ENCODE measurements at places on chromosomes 3 and 15.
A peak's percentile ranks its signal among the peaks of the same experiment; 100 is the strongest.

DNA sequence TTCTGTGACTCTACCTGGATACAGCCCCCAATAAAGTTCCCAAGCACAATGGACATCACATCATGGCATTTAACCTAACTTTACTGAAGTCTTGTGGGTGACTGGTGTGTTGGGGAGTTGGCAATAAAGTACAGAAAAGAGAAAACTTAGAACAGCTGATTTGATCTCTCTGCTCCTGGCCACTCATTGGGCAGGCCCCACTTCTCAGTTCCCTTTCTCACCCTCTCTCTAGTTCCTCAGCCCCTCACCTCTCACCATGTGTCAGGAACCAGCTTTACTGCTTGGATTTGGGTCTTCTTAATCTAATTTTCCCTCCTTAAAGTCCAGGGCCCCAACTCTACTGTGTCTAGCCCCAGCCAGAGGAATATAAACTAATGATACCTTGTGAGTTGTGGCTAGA, 713 bp upstream of the MUC13 start:
- no peak for DNase-seq

GRCh38 chr3:133943639-133944141, 48.0 kb upstream of the RAB6B start:
- DNase-seq, result peak; percentile 79

DNA sequence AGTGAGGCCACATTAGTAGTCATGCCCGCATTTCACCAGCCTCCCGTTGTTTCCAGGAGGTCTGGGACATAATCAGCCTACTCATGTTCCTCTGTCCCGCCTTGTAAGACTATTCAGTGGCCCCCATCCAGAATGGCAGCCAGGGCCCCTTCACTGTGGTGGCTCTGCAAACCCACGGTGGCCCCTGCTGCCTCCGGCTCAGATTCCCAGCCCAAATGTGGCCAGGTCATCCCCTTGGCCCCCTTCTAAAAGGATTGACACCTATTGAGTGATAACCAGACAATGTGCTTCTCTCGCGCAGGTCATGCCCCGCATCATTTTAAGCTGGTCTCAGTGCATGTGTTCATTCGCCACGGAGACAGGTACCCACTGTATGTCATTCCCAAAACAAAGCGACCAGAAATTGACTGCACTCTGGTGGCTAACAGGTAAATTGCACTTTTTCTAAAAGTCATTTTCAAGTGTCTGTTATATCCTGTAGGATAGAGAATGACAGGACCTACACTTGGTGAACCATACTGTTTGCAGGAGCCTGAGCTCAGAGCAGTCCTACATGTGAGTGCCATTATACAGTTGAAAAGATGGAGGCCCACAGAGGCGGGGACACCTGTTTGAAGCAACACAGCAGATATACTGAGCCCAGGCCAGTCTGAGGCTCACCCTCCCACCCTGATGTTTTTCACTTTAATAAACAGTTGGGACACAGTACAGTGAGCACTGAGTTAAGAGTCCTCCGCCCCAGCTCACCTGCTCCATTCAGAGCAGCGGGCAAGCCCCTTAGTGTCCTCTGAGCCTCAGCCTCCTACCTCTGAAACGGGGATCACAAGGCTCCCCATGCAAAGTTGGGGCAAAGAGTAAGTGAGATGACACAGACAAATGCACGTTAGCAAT, 47.7 kb downstream of the PXYLP1 start:
- DNase-seq, result peak; percentile 52

DNA sequence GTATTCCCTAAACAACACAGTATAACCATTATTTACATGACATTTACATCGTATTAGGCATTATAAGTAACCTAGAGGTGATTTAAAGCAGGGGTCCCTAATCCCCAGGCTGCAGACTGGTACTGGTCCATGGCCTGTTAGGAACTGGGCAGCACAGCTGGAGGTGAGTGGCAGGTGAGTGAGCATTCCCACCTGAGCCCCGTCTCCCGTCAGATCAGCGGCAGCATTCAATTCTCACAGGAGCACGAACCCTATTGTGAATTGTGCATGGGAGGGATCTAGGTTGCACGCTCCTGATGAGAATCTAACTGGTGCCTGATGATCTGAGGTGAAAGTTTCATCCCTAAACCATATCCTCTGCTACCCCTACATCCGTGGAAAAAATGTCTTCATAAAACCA, 138.2 kb downstream of the ATP10A start:
- no peak for DNase-seq

- DNase-seq, result no peak
Measured at GRCh38 chr3:70028361-70028760, 28.8 kb downstream of the SAMMSON start.

DNA sequence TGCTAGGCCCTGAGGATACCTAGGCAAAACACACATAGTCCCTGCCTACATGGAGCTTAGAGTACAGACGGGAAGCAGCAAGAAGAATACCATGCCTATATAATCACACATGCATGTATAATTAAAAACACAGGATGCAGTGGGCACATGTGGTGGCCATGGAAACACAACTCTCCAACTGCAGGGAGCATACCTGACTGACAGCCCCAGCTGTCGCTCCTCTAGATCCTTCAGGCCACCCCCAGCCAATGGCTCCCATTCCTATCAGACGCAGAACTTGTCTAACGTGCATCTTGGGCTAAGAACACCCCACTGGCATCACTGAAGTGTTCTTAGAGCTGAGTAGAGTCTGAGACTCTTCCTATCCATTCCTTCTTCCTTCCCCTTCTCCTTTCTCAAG, 125.5 kb upstream of the FRMD4B start:
- DNase-seq, result no peak

GRCh38 chr3:24936574-24936973, 441.9 kb upstream of the THRB start:
- DNase-seq, result no peak

DNA sequence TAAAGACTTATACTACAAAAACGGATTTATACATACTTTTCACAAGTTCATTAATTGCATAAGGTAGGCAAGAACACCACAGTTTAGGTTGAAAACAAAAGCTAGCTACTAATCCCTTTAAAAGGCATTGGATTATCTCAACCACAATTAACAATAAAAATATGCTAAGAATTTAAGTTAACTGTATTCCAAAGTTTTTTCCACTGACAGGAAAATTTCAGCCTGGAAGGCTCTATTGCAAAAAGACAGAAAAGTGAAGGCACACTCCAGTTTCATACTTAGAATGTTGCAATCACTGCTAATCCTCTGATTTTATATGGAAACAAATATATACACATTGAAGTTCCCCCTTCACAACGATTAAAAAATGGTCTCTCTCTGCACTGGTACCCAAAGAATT, 71.5 kb downstream of the TJP1 start:
- no peak for DNase-seq

DNA sequence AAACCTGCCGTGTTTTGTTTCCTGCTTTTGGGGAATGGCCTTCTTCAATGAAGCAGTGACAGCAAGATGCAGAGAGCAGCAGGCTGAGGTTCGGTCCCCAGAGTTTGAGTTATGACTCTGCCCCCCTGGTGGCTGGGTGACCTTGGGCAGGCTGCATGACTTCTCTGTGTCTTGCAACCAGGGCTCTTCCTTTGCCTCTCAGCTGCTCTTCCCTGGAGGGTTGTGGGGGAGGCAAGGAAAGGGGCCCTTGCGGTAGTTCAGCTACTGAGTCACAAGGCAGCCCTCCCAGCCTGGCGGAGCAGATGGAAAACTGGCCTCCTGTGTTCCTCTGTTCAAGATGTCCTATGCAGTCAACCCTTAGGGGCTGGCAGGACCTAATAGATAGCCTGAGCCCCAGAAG, 17.1 kb downstream of the CTXND1 start:
- no peak for DNase-seq

- no peak for DNase-seq
Measured at GRCh38 chr15:40595219-40595618, 1.2 kb downstream of the KNL1 start.

DNA sequence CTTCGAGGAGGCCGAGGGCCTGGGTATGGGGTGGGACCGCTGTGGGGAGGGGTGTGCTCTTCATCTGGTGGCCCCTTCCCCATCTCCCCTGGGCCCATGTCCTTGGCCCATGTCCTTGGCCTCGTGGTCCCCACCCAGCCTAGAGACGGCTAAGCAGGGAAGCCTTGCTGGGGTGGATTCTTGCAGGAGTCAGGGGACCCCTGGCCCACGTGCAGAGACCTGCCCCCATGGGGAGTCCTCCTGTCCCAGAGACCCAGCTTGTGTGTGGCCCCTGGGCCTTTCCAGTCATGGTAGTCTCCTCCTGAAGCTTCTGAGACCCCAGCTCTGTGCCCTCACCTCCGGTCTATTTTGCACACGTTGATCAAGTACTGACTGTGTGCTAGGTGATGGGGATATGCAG, 97.4 kb downstream of the TBC1D2B start:
- no peak for DNase-seq
